Activated CD4-positive, alpha-beta T cell treated with anti-CD3 and anti-CD28 coated beads, Interleukin-2, amount 50 U/mL, for 4 hours (primary cell): ENCODE measurements at places on chromosomes 7 and 10.

DNA sequence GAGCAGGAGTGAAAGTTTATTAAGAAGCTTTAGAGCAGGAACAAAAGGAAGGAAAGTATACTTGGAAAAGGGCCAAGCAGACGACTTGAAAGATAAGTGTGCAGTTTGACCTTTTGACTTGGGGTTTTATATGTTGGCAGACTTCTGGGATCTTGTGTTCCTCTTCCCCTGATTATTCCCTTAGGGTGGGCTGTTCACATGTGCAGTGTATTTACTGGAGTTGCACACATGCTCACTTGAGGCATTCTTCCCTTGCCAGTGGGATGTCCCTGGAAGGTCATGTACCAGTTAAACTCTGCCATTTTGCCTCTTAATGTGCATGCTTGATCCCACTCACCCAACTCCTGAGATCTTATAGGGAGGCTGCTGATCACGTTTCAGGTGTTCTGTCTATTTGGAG is 23.4 kb upstream of the ARHGAP12 start:
- DNase-seq, result no peak

GRCh38 chr10:5961405-5962100 is 15.8 kb downstream of the IL15RA start:
- no peak for DNase-seq

GRCh38 chr7:65475040-65475726 is 101.5 kb downstream of the ZNF92 start:
- DNase-seq, result no peak

GRCh38 chr10:7662522-7662921 is 4.2 kb downstream of the ITIH5 start:
- no peak for DNase-seq

DNA sequence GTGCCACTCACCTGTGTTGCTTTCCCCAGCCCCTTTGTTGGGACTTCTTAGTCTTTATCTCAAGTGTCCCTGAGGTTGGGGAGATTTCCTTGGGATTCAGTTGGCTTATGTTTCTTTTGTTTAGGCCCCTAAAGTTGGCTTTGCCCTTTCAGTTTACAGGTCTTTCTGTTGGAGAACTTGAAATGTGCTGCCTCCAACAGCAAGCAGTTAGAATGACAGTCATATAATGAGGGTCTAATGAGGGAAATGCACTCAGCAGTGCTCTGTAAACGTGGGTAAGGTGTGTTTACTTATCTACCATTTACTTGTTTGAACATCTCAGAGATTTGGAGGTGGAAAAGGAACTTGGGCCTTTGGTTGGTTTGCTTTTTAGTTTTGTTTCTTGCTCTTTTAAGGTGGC is 191.4 kb upstream of the STK17A start:
- DNase-seq, result no peak
